Activated naive CD8-positive, alpha-beta T cell treated with anti-CD3 and anti-CD28 coated beads, Interleukin-2, amount 10 ng/mL, durations not matched to agents 7 days and 5 days (primary cell): ENCODE measurements at places on chromosomes 11 and 22.

- no peaks in the 10 kb centered on the region for H3K36me3 ChIP-seq
- no peak overlapping the region for H3K27ac ChIP-seq
- no peaks in the 10 kb centered on the region for H3K4me1 ChIP-seq
- no peaks in the 10 kb centered on the region for H3K27me3 ChIP-seq
Observed at GRCh38 chr11:41254966-41255365, 204.5 kb downstream of the LRRC4C start.

DNA sequence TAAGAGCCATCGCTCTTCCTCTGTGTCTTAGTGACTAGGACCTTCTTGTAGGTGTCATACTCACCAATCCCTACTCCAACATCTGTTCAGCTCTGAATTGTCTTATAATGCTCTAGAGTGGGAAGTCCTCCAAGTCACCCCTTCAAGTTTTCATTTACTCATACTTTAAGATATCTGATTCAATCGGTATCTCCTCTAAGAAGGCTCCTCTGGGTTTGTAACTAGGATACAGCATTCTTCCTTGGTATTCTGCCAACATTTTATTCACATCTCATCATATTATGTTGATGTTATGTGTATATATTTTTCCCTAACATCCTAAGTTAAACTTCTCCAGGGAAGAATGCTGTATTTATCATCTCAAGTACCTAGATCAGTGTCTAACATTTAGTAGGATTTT lies 662.1 kb downstream of the NTM start:
- no peak for DNase-seq
- H3K4me1 ChIP-seq: no peaks in the 10 kb centered on the region
- H3K4me3 ChIP-seq: no peak overlapping the region
- H3K27me3 ChIP-seq: no peaks in the 10 kb centered on the region
- no peaks in the 10 kb centered on the region for H3K36me3 ChIP-seq

DNA sequence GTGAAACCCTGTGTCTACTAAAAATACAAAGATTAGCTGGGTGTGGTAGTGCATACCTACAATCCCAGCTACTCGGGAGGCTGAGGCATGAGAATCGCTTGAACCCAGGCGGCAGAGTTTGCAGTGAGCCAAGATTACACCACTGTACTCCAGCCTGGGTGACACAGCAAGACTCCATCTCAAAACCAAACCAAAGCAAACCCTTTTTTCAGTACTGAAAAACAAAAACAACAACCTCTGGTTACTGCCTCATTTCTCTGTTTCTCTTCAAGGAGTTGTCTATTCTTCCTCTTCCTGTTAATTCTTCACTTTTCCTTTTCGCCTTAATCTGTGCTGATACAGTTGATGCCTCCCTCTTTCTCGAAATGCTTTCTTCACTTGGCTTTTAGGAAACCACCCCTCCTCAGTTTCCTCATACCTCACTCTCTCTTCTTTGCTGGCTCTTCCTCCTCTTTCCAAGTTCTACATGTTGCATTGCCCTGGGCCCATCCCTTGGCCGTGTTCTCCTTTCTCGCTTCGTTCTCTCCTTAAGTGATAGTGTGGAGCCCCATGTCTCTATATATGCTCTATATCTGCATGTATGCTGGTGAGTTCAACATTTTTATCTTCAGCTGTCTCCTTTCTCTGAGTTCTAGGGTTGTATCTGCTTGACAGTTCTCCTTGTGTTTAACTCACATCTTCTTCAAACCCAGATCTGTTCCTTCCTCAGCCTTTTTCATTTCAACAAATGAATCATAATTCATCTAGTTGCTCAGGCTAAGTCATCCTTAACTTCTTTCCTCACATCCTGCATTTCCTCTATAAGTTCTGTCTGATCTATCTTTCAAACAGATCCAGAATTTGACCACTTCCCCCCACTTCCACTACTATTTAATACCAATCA lies 37.1 kb downstream of the NUCB2 start:
- no peak overlapping the region for H3K4me3 ChIP-seq
- no peaks in the 10 kb centered on the region for H3K27me3 ChIP-seq
- H3K4me1 ChIP-seq: no peaks in the 10 kb centered on the region
- H3K27ac ChIP-seq: no peak overlapping the region
- peaks cover 26% of the 10 kb centered on the region for H3K36me3 ChIP-seq

DNA sequence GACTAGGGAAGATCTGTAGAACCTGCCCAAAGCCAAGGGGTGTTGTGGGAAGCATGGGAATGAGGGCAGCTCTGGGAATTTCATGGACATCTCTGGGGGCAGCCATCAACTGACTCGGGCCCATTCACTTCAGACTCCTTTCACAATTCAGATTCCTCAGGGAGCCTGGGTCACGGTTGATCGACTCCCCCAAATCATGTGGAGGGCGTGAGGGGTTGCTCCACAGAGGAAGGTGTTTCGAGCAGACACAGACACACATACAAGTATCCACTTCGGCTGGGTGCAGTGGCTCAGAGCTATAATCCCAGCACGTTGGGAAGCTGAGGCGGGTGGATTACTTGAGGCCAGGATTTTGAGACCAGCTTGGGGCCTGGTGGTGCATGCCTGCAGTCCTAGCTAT lies 15.7 kb downstream of the STX3 start:
- H3K4me3 ChIP-seq: no peak overlapping the region
- no peak overlapping the region for H3K27ac ChIP-seq
- H3K36me3 ChIP-seq: peaks cover 31% of the 10 kb centered on the region
- DNase-seq: no peak
- peaks cover 36% of the 10 kb centered on the region for H3K4me1 ChIP-seq

GRCh38 chr22:37303821-37304274 lies 21.5 kb downstream of the CYTH4 start:
- H3K27me3 ChIP-seq: no peaks in the 10 kb centered on the region
- peaks cover 57% of the 10 kb centered on the region for H3K36me3 ChIP-seq
- DNase-seq: peak; percentile 71
- H3K27ac ChIP-seq: peak overlapping the region; percentile 99
- peak overlapping the region; percentile 73 for H3K4me3 ChIP-seq
- H3K4me1 ChIP-seq: peaks cover 88% of the 10 kb centered on the region

- no peak for DNase-seq
- no peaks in the 10 kb centered on the region for H3K27me3 ChIP-seq
- H3K27ac ChIP-seq: no peak overlapping the region
- H3K4me3 ChIP-seq: no peak overlapping the region
- H3K36me3 ChIP-seq: peaks cover 26% of the 10 kb centered on the region
Observed at GRCh38 chr11:126202646-126203359, 8.6 kb downstream of the RPUSD4 start.

DNA sequence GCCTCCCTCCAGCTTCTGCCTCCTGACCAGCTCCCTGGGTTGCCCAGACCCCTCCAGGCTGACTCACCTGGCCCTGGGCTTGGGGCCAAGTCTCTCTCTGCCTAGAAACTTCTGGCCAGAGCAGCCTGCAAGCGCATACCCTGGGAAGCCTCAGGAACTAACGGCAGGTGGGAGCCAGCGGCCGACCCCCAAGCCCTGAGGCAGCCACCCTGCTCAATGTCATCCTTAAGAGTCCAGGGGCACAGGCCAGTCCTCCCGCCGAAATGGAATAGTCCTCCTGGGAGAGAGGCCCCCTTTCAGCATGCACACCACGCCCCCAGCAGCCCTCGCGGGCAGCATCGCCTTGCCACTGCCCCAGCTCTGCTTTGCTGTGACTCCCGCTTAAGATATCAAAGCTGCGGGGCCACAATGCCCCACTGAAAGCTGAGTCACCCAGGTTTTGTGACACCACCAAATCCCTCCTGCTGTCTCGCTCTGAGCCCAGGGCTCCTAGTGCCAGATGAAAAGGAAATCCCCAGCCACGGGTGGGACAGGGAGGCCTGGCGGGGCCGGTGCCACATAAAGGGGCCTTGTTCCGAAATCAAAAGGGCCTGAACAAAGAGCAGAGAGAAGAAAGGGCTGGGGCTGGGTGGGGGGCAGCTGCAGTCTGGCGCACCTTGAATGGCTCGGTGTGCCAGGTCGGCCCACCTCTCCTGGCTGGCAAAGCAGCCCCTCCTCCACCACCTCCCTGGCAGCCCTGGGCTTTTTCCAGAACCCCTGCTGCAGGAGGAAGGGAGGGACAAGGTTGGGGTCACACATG lies 21.4 kb upstream of the FGF3 start:
- no peak overlapping the region for H3K27ac ChIP-seq
- H3K36me3 ChIP-seq: peaks cover 3% of the 10 kb centered on the region
- peaks cover 2% of the 10 kb centered on the region for H3K4me1 ChIP-seq
- no peak overlapping the region for H3K4me3 ChIP-seq

GRCh38 chr11:118715837-118716260 lies 36.4 kb upstream of the TREH start:
- DNase-seq: no peak
- H3K4me3 ChIP-seq: no peak overlapping the region
- no peaks in the 10 kb centered on the region for H3K4me1 ChIP-seq
- H3K27me3 ChIP-seq: peaks cover 9% of the 10 kb centered on the region
- no peaks in the 10 kb centered on the region for H3K36me3 ChIP-seq

DNA sequence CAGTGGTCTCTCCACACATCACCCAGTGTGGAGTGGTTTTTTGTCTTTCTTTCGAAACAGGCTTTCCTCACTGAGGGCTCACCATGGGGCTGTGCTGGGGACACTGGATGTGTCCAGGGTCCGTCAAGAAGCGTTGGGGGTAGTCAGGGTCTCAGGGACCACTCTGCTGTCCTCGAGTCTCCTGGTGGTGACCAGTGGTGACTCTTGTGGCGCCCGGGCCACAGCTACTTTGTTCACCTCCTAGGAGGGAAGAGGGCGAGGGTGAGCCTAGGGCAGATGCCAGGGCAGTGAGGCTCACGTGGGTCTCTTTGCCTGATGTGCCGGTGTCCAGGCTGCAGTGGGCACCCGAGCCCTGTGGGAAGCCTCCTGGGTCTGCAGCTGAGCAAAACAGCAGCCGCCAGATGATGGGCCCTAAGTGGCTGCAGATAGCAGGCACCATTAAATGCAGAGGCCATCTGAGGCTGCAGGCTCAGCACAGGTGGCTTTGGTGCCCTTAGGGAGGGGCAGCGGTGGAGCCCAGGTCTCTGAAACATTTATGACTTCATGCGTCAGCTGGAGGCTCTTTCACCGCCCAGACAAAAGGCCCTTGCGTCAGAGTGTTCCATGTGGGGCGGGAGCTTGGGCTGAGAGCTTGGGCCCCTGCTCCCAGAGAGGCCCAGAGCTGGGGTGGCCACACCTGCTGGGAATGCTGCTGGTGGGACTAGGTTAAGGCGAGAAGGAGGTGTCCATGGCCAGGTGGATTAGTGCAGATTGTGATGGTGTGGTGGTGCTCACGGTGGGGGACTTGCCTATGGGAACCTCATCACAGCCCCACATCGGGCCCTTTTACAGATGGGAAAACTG lies 29.5 kb downstream of the KCNQ1 start:
- no peak overlapping the region for H3K27ac ChIP-seq
- peaks cover 27% of the 10 kb centered on the region for H3K36me3 ChIP-seq
- H3K4me3 ChIP-seq: no peak overlapping the region
- peaks cover under 1% of the 10 kb centered on the region for H3K27me3 ChIP-seq
- peaks cover 22% of the 10 kb centered on the region for H3K4me1 ChIP-seq

DNA sequence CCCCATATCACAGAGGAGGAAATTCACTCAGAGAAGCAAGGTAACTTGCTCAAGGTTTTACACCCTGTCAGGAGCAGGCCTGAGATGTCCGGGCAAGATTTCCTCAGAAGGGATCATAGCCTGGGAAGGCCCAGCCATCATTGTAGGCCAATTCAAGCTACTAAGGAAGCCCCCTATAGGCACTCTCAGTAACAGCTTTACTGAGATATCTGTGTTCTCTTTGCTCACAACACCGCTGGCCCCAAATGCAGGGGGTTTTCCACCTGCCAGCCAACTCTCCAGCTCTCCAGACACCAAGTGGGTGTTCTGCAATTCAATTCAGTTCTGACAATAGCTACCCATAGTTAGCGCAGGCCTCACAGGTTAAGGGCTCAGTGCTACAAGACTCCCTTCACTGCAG lies 84.0 kb downstream of the SLC36A4 start:
- H3K4me1 ChIP-seq: peaks cover 4% of the 10 kb centered on the region
- no peak overlapping the region for H3K27ac ChIP-seq
- H3K27me3 ChIP-seq: peaks cover 11% of the 10 kb centered on the region
- H3K36me3 ChIP-seq: no peaks in the 10 kb centered on the region
- DNase-seq: no peak
- H3K4me3 ChIP-seq: no peak overlapping the region

- H3K4me3 ChIP-seq: no peak overlapping the region
- DNase-seq: peak; percentile 51
- peak overlapping the region; percentile 42 for H3K27ac ChIP-seq
- H3K36me3 ChIP-seq: peaks cover 41% of the 10 kb centered on the region
- peaks cover 29% of the 10 kb centered on the region for H3K4me1 ChIP-seq
- H3K27me3 ChIP-seq: no peaks in the 10 kb centered on the region
Observed at GRCh38 chr11:102390667-102391465, 43.9 kb downstream of the BIRC2 start.

DNA sequence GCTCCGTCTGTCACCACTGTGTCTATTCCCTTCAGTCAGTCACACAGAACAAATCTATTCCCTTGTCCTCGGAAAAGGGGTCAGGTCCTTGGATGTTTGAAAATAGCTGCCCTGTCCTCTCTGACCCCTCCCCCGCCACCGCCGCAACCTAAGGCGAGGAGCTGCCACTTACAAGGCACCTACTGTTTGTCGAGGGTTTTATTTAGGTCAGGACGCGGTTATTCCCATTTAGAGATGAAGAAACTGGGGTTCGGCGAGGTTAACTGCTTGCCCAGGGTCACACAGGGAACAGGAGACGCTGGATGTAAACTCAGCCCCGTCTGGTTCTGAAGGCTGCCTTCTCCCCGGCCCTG lies 1468.1 kb downstream of the BRD1 start:
- no peak overlapping the region for H3K27ac ChIP-seq
- H3K4me1 ChIP-seq: no peaks in the 10 kb centered on the region
- no peak overlapping the region for H3K4me3 ChIP-seq
- no peaks in the 10 kb centered on the region for H3K27me3 ChIP-seq

DNA sequence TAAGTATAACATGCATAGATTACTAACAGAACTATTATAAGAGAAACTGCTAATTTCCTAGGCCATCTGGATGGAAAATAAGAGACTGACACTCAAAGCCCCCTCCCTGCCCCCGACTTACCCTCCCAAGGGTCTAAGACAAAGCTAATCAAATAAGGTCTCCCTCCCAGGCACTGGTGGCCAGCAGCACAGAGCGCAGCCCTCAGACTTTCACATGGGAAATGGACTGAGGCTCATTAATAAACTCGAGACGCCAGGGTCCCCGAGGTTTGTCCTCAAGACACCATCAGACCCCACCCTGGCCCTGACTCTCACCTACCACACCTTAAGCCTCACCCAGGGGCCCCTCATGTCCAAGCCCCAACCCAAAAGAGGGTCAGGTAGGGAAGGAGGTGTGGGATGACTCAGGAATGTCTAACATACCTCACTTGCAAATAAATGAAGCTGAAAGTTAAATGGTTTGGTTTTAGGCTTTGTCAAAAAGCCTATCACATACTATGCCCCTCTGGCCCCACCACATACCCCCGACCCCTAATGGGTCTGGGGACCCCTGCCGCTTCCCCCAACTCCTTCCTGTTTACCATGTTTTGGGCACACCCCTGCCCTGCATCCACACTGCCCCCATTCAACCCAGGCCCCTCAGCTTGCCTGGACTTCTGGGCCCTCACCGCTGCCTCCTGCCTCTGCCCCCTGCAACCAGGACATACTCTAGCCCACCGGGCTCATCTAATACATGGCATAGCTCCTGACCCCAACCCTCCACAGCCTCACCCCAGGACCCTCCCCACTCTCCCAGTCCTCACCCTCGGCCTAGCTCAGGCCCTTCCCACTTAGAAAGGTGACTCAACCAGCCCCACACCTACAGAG lies 11.4 kb downstream of the ARAP1 start:
- no peaks in the 10 kb centered on the region for H3K27me3 ChIP-seq
- DNase-seq: no peak
- peaks cover 1% of the 10 kb centered on the region for H3K36me3 ChIP-seq
- peaks cover 66% of the 10 kb centered on the region for H3K4me1 ChIP-seq
- H3K27ac ChIP-seq: peak overlapping the region; percentile 77
